ENCODE measurements at places on chromosomes 4 and X.

DNA sequence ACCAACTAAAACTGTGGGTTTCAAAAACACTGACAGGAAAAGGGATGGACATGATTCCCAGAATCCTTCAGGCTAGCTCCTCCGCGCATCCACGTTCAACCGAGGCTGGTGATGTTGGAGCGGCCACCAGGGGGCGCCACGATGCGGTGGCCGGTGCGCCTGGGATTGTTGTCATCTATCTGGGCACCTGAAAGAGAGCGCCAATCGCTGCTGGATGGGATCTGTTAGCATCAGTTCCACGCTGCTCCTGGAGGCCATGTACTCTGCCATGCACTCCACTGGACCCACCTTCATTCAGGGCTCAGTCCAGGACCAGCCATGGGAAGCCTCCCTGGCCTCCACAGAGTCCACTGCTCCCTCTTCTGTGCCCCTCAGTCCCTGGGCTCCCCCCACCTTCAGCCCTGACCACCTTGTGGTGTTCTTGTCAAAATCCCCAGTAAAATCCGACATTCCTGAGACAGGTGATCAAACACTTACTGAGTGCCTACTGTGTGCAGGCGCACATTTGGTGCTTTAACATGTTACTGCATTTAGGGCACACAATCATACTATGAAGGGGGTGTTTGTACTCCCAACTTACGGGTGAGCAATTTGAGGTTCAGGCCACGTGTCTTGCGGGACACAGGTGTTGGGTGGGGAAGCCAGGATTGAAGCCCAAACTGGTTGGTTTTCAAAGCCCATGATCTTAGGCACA lies 71.1 kb downstream of the CRMP1 start:
- DNase-seq = peak; percentile 60

DNA sequence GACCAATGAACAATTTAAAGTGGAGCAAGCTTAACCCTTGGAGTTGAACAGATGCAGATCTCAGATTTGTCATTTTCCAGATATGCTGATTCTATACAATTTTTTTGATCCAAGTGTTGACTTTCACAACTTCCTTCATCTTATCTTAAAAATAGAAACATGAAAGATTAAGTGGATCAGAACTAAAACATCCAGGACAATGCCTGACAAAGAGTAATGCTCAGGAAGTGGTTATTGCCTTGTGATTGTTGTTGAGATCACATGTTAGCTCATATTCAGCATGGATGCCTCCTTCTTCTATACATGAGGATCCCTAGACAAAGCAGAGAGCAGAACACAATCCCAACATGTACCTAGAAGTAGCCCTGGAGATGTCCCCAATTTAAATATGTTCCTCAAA lies 160.9 kb downstream of the PPARGC1A start:
- DNase-seq = no peak

- DNase-seq = no peak
Measured at GRCh38 chrX:67953658-67954057, 409.8 kb downstream of the AR start.

DNA sequence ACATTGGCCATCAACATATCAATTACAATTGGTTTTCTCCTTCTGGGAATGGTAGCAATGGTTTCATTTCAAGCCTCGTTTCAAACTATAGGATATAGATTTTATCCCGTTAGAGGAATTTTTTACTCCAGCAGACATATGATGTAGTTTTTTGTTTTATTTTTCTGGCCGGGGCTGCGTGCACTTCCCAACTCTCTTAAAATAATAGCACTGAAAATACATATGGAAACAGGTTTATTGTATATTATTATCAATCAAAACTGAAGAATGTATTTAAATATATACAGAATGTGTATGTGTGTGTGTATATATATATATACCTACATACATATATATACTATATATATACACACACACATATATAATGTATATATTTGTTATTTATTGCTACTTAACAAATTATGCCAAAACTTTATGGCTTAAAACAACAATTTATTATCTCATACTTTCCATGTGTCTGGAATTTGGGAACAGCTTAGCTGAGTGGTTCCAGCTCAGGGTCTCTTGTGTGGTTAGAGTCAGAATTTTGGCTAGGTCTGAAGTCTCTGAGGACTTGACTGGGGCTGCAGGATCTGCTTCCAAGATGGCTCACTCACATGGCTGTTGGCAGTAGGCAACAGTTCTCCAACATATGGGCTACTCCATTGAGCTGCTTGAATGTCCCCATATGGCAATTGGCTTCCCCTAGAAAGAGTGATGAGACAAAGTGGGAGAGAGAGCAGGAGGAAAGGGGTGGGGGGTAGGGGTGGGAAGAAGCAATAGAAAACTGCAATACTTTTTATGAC lies 314.1 kb downstream of the PPP1R2C start:
- DNase-seq = no peak

- DNase-seq = no peak
Measured at GRCh38 chrX:97909245-97909644, 1025.5 kb downstream of the RPA4 start.

DNA sequence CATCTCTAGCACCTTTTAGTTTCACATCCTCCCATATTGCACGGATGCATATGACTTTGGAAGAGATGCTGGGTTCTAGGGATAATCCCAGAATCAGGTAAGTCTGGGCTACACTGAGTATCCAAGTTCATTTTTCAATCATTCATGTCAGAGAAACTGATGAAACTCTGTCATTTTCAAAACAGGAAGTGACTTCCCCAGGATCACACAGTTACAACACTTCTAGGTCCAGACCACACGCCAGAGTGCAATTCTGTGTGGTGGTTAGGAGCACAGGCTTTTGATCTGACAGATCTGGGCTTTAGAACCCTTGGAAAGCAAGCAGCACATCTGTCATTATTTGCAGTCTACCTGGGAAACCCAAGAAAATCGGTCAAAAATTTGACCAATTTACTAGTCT lies 52.1 kb upstream of the CDKN2AIP start:
- no peak for DNase-seq

- no peak for DNase-seq
Measured at GRCh38 chr4:12116009-12116552, 687.4 kb upstream of the HS3ST1 start.

GRCh38 chr4:102868153-102868780 lies 525 bp upstream of the CISD2 start:
- DNase-seq = no peak

Measured in ecto neural progenitor cell (in vitro differentiated cells).